ENCODE measurements at places on chromosomes 5 and 9.

DNA sequence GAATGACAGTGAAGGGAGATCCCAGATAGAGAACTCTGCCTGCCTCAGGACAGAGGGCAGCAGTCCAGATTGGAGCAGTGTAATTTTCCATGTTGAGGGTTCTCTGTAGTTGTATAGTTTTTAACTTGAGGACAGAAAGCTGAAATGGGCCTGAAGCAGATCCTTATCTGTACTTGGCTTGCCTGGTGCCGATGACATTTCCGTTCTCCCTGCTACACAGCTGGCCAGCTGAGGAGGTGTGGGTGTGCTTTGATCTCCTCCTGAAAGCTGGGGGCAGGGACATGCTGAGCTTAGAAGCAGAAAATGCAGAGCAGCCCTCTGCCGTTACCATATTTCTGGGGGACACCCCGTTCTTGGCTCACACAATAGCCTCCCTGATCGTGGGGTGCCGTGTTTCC lies 10.5 kb downstream of the GLRX start:
- no peak for DNase-seq

DNA sequence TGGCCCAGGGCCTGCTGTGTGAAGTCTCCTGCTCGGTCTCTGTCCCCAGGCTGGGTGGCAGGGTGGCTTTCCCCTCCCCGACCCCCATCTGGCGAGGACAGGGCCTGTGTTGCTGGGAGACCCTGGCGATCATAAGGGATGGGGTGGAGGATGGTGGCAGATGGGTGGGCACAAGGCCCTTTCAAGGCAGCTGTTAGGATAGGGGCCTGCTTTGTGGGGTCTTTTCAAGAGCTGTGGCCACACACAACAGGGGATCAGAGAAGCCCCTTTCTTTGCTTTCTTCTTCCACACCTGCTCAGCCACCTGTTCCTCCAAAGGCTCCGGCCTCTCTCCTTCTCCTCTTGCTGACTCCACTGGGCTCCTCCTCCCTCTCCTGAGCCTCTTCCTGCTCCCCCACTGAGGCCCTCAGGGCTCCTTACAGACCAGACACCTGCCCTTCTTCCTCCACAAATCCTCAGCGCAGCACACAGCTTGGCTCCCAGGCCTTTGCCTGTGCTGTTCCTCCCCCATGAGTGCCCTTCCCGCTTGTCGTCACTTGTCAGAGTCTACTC lies 15.0 kb upstream of the NEURL1B start:
- no peak for DNase-seq

DNA sequence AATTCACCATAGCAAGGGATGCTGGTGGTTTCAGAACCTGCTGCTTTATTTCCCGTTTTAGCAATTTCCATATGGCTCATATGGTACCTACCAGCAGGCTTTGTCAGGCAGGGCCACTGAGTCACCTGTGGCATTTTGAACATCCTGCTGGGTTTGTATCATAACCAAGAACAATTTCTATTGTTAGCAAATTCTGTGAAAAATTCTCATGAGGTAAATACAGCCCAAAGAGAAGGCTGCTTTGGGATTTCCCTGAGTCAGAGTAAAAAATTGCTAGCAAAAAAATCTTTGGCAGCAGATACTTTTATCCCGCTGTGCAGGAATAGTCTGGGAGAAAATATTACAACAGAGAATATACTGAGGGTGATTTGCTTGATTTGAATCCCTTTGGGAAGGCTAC lies 52.7 kb downstream of the PRR16 start:
- no peak for DNase-seq

- DNase-seq, result no peak
These were observed 58.4 kb downstream of the SLC1A3 start for GRCh38 chr5:36664766-36665165.

GRCh38 chr9:86246752-86247161 lies 12.7 kb downstream of the C9orf153 start:
- no peak for DNase-seq

DNA sequence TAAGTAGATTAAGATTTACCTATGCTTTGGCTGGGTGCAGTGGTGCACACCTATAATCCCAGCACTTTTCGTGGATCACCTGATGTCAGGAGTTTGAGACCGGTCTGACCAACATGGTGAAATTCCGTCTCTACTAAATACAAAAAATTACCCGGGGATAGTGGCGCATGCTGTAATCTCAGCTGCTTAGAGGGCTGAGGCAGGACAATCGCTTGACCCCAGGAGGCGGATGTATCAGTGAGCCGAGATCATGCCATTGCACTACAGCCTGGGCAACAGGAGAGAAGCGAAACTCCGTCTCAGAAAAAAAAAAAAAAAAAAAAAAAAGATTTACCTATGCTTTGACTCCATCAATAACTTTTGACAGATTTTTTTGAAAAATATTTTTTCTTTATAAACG lies 267.1 kb upstream of the SEMA6A start:
- no peak for DNase-seq

DNA sequence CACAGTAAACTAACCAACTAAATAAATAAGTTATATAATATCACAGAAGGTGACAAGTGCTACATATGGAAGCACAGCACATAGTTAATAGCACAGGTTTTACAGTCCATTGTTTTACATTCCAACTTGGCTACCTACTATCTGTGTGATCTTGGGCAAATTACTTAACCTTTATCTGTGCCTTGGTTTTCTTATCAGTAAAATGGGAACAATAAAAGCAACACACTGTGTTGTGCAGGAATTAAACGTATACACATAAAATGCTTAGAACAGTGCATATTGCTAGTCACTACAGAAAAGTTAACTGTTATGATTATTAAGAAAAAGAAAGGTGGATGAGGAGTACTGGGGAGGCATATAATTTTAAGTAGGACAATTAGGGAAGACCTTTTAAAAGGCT lies 42.8 kb upstream of the GOLGA1 start:
- no peak for DNase-seq
